ENCODE measurements at places on chromosomes 6 and 20. TPM values are rescaled to one million over a fixed set of nuclear protein-coding genes. Genes with fewer than 3 reads are reported as not detected.
A peak's percentile ranks its signal among the peaks of the same experiment; 100 is the strongest.

The PTPN1 gene
- 20.7 TPM for total RNA-seq

DNA sequence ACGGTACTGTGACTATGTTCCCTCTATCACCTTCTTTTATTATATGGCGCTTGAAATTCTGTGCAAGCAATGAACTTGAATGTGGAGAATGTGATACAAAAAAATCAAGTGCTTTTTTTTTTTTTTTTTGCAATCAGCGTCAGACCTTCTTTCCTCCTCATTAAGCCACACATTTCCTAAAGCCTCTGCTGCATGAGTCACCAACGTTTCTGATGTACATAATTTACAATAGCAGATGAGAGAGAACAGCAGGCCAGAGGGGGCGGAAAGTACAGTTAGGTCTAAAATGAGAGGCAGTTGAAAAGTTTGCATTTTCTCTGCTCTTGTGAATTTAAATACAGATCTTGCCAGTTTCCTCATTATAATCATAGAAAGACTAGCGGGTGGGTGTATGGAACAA is 114.6 kb upstream of the RIPOR2 start:
- peak; percentile 31 for DNase-seq

GRCh38 chr6:170160031-170160627 is 130.7 kb downstream of the DLL1 start:
- DNase-seq: no peak

DNA sequence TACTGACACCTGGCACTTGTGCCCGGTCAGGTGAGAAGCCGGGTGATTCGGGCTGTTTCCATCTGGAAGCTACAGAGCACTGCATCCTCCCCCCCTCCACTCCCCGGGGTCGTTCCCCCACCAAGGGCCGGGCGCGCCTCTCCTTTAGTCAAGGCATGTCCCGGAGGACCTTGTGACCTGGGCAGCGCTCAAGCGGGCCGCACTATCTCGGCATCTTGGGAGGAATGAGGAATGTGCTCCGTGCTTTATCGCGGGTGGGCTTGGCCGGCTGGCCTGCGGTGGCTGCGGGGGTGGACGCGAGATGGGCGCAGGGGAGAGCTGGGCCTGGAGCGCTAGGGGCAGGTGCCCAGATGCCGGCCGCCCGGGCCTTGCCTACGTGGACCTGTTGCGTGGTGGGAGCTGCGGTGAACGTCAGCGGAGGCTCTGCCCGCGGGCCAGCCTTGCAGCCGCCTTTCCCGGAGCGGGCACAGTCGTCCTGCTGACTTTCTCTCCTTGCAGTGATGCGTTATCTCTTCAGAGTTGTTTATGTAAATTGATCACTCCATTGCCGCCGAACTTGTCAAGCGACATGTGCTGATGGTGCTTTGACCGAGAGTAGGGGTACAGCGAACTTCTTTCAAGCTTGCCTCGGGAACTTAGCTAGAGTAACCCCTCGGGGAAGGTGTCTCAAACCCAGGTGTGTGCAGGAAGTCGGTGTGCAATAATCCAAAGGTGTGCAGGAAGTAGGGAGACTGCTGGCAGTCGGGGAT is 1.1 kb downstream of the LRRC1 start:
- peak; percentile 40 for DNase-seq

DNA sequence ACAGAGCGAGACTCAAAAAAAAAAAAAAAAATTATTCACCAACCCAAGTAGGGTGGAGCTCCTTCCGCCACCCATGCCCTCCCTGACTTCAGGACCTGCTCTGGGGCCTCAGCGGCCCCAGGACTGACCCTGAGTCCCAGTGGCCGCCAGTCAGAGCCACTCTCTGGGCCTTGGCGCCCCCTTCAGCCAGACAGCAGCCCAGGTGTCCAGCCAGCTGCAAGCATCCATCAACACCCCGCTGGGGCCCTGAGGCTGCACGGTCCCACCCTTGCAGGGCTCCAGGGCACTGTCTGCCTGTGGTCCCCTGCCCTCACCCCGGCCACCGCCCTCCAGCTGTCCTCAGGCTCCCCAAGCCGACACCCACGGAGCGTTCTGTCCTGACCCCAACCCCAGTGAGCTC is 11.4 kb upstream of the KCNQ2 start:
- no peak for DNase-seq

- peak; percentile 51 for DNase-seq
These were observed 29.6 kb upstream of the VAPB start for GRCh38 chr20:58359441-58359840.

- DNase-seq: no peak
These were observed 12.9 kb downstream of the LPIN3 start for GRCh38 chr20:41353530-41353929.

- DNase-seq: no peak
These were observed 25.0 kb upstream of the TCP11 start for GRCh38 chr6:35166116-35166515.
